ENCODE measurements at places on chromosomes 13 and 19. TPM values are rescaled to one million over a fixed set of nuclear protein-coding genes. Genes with fewer than 3 reads are reported as not detected.

Gene ERICH6B
- not detected for polyA plus RNA-seq

DNA sequence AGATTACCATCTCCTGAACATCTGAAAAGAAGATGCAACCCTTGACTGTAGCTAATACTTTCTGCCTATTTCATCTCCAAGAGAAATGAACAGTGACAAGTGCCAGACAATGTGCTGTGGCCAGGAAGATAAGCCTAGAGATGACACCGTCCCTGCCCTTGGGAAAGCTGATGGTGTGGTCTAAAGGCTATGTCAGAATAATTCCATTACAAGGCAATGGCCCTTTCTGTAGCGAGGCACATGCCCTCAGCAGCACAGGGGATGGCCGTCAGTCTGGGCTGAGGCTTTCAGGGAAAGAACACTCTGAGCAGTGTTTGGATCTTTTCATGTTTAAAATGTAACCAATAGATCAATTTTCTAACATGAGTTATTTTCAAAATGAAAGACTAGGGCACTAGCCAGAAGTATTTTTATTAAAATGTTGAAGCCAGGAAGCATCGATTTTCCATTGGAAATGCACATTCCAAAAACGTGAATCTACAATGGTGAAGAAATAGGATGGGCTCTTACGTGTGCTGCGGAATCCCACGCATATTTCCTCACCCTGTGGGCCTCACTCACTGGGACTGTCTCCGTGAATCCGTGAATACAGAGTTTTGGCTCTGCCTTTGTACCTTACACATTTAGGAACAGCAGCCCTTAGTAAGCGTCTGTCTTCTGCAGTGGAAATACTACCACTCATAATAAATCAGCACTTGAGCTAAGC lies 22.0 kb downstream of the COL4A1 start:
- no peak for DNase-seq

- DNase-seq: no peak
Observed at GRCh38 chr19:31185261-31185660, 164.0 kb downstream of the TSHZ3 start.

Gene GAPDHS
- polyA plus RNA-seq: not detected

All from SK-N-SH (cell line).